Small intestine (tissue), 16 donors: ENCODE measurements at places on chromosomes 12 and 14.
A peak's percentile ranks its signal among the peaks of the same experiment; 100 is the strongest.

- DNase-seq: peak; percentile 58
These were observed 360.5 kb upstream of the TMPO start for GRCh38 chr12:98154850-98155249.

DNA sequence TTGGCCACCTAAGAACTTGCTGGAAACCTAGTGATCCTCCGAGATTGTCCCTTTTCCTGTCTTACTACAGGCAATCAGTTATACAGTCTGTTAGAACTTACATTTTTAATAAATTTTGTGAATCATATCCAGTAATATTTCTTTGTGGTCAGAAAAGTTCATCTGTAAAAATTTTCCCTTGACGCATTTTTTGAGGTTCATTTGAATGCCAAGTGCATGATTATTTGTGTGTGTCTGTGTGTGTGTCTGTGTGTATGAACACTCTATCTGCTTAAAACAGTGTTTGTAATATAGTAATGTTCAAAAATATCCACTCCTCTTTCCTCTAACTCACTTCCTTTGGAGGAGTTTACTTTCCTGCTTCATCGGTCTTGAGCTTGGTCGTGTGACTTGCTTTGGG lies 468.7 kb upstream of the FLRT2 start:
- DNase-seq: no peak

DNA sequence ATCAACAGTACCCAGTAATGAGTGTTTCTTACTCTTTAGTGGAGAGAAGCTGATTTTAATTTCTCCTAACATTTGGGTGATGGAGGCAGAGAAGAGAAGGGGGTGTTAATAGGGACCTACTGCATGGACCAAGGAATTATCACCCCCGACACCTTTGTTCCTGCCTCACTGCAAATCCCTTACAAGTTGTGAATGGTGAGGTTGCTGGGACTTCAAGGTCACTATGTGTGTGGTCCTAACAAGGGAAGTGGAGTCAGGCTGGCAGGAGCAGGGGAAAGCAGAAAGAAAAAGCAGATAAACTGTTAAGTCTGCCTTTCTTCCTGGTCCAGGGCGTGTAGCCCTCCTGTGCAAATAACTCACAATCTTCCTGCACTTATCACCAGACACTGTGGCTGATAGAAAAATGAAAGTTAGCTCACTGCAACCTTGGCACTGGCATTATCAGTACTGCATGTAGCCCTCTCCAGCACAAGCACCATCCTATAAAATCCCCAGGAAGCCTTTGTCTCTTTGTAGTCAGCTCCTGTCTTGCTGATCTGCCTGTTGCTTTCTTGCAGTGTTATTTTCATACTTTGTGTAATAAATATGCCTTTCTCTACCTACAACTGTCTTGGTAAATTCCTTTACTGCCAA lies 112.3 kb upstream of the DNM1L start:
- DNase-seq: peak; percentile 77

DNA sequence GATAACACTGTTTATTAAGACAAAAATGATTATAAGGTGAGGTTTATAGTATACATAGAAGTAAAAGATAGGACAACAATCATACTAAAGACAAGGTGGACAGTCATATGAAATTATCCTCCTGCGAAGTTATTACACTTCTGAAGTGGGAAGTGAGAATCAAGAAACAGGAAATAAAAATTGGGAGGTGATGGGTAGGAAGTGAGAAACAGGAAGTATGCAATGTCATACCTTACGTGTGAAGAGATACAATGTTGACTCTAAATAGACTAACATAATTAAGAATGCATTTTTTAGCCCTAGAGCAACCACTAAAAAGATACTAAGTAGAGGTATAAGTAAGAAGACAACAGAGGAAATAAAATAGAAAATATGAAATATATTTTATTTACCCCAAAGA lies 43.7 kb downstream of the GRIN2B start:
- DNase-seq: no peak

GRCh38 chr14:103122585-103122946 lies 695 bp upstream of the TNFAIP2 start:
- DNase-seq: no peak

DNA sequence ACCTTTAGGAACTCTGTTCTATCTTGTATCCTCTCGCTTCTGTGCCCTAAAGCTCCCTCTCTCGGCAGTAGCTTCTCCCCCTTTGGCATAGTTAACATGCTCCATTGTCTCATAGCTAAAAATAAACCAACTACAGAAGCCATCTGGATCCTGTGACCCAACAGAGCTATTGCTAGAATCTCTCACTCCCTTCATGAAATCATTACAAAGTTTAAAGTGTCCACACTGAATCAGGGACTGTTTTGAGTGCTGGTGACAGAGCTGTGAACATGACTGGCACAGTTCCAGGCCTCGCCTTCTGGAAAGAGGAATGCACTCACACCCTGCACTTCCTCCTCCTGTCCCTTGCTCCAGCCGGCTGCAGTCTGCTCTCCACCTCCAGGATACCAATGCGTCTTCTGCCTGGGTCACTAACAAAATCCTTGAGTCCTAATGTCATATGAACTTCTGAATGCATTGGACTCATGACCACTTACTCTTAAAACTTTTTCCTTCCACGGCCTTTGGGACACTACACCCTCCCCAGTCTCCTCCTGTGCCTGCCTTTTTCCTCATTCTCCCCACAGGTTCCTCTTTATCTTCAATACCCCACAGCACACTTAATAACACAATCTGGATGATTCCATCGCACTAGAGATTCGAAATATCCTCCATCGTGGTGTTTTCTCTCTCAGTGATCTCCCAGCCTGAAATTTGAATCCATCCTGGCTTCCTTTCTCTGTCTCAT lies 13.2 kb downstream of the PLBD1 start:
- DNase-seq: peak; percentile 96
